Dermis blood vessel endothelial cell (primary cell): ENCODE measurements at places on chromosomes 6 and 20. TPM values are rescaled to one million over a fixed set of nuclear protein-coding genes. Genes with fewer than 3 reads are reported as not detected.

SLC32A1 gene
- total RNA-seq: 0.05 TPM in 1 of 2 replicates, not detected in the other

SLC2A10 gene
- total RNA-seq: 16.0 and 16.7 TPM in 2 replicates

FLRT3 gene
- 0.51 and 1.3 TPM in 2 replicates for total RNA-seq

IL20RA gene
- 0.51 and 0.79 TPM in 2 replicates for total RNA-seq

ULBP2 gene
- total RNA-seq: 2.0 and 3.7 TPM in 2 replicates

GSTA2 gene
- total RNA-seq: not detected in 2 replicates

NFYA gene
- 16.2 and 22.6 TPM in 2 replicates for total RNA-seq

CMTR1 gene
- 41.0 and 47.6 TPM in 2 replicates for total RNA-seq

MLIP gene
- 2.6 and 4.4 TPM in 2 replicates for total RNA-seq

LPA gene
- not detected in 2 replicates for total RNA-seq

BTNL2 gene
- not detected in 2 replicates for total RNA-seq

MLN gene
- total RNA-seq: not detected in 2 replicates

GABRR1 gene
- not detected in 2 replicates for total RNA-seq

RAD21L1 gene
- not detected in 2 replicates for total RNA-seq

CDH26 gene
- 0.47 and 1.5 TPM in 2 replicates for total RNA-seq

SLC12A5 gene
- 0.17 and 0.47 TPM in 2 replicates for total RNA-seq

PPP1R14C gene
- total RNA-seq: not detected in 2 replicates

OVOL2 gene
- not detected in 2 replicates for total RNA-seq

CD83 gene
- 2.9 and 5.3 TPM in 2 replicates for total RNA-seq

CCDC170 gene
- not detected in 2 replicates for total RNA-seq

TEAD3 gene
- 0.33 and 0.68 TPM in 2 replicates for total RNA-seq

PRRT1 gene
- total RNA-seq: 0.05 TPM in 1 of 2 replicates, not detected in the other

HSPA12B gene
- total RNA-seq: 15.1 and 16.7 TPM in 2 replicates

PNLDC1 gene
- 0.51 TPM in 1 of 2 replicates, not detected in the other for total RNA-seq

SLC16A10 gene
- total RNA-seq: under 0.01 and 0.19 TPM in 2 replicates

ENPP1 gene
- total RNA-seq: 0.34 and 0.98 TPM in 2 replicates

SPEF1 gene
- total RNA-seq: 0.05 TPM in 1 of 2 replicates, not detected in the other

ZMYND8 gene
- 35.9 and 59.4 TPM in 2 replicates for total RNA-seq

DACT2 gene
- not detected in 2 replicates for total RNA-seq

MUCL3 gene
- not detected in 2 replicates for total RNA-seq

ADGB gene
- total RNA-seq: not detected in 2 replicates

CLPSL2 gene
- total RNA-seq: not detected in 2 replicates

HLA-E gene
- 717 and 1,065 TPM in 2 replicates for total RNA-seq

GPSM3 gene
- total RNA-seq: 3.1 and 8.7 TPM in 2 replicates

SLC17A5 gene
- 24.0 and 31.5 TPM in 2 replicates for total RNA-seq

EYS gene
- total RNA-seq: not detected in 2 replicates

DEFB124 gene
- total RNA-seq: not detected in 2 replicates

SLC17A1 gene
- 0.05 TPM in 1 of 2 replicates, not detected in the other for total RNA-seq

PDE7B gene
- total RNA-seq: 26.6 and 58.5 TPM in 2 replicates

DNAAF9 gene
- 19.2 and 21.9 TPM in 2 replicates for total RNA-seq

LAMA5 gene
- total RNA-seq: 55.8 and 127 TPM in 2 replicates

TGM3 gene
- total RNA-seq: not detected in 2 replicates

FOXQ1 gene
- total RNA-seq: not detected in 2 replicates

EDN1 gene
- 247 and 438 TPM in 2 replicates for total RNA-seq

SCAND1 gene
- total RNA-seq: 59.1 and 89.0 TPM in 2 replicates

PBOV1 gene
- not detected in 2 replicates for total RNA-seq

UNC93A gene
- total RNA-seq: not detected in 2 replicates

IL17A gene
- total RNA-seq: not detected in 2 replicates

SNRPB gene
- total RNA-seq: 260 and 270 TPM in 2 replicates

SPATS1 gene
- not detected in 2 replicates for total RNA-seq

NKX2-2 gene
- not detected in 2 replicates for total RNA-seq

TNXB gene
- 4.6 and 4.8 TPM in 2 replicates for total RNA-seq

METTL24 gene
- not detected in 2 replicates for total RNA-seq

TRIM40 gene
- total RNA-seq: not detected in 2 replicates

SNAI1 gene
- 1.5 TPM in 2 replicates for total RNA-seq
